Activated effector memory CD4-positive, alpha-beta T cell treated with Interleukin-2 at 50 U/mL for 16 hours (primary cell): ENCODE measurements at places on chromosomes 3 and 15.

- DNase-seq, result no peak
Measured at GRCh38 chr15:59002418-59002859, 15.0 kb downstream of the RNF111 start.

- no peak for DNase-seq
Measured at GRCh38 chr3:11120091-11120805, 34.0 kb upstream of the HRH1 start.

DNA sequence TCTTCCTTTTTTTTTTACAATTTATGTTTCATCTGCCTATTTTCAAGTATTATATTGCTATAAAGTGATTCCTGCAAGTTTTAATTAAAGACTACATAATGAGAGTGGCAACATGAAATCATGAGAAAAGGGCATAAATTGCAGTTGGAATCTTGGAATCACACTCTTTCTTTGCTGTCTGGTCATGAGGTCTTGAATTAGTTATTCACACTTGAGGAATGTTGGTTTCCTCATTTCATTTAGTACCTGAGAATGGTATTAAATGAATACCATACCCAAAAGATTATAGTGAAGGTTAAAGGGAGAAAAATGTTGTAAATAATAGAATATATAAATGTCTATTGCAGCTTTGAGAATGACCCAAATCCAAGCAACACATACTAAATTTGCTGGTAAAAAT lies 25.8 kb upstream of the CNTN3 start:
- no peak for DNase-seq

DNA sequence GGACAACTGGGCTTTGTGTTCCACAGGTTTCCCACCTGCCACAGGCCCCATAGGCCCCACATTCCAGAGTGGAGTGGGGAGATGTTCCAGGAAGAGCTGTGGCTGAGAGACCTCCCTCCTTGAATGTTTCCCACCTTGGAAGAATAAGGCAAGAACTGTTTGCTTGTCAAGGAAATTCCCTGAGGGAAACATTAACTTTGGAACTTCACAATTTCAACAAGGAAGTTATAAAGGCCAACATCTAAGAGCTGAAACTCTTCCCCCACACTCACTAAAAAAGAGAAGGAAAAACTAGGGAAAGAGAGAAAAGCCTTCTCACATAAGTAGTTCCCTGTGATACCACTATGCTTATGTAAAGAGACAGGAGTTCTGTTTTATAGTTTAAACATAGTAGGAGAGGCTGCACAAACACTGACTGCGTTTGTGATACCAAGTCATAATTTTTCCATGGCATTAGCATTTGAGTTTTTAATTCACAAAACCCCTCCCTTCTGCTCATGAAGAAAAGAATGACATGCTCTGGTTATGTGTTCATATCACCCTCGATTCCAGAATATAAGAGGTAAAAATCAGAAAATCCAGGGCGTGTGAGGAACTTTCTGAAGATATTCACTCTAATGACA lies 39.8 kb upstream of the SPRED1 start:
- DNase-seq, result no peak

DNA sequence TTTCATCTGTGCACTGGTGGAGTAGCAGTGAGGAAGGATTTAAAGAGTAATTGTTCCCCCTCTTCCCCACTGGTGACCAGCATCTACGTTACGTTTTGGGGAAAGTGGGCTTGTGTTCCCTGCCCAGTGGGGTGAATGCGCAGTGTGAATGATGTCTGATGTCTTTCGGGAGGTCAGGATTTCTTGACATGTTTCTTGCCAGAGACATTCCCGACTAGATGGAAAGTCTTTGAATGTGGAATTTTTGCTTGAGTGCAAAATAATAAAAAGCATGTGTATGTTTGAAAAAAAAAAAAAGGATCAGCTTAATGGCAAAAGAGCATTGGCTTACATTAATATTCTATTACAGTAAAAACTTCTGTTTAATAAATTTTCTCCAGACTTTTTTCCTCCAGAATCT lies 632.2 kb downstream of the FOXP1 start:
- no peak for DNase-seq

DNA sequence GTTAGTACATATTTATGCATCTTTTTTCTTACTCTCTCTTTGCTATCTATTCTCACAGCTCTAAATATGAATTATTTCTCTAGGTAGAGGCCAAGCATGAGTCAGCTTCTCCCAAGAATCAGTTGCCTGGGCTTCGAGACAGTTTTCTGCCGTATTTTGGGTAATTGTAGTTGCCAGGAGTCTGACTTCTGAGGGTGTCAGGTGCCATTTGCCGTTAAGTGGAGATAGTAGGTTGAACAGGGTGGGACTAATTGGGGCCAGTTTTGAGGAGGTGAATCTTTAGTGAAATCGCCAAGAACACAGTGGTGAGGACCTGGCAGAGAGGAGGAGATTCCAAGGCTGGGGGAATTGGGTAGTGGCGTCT lies 7.8 kb upstream of the NRROS start:
- DNase-seq, result no peak
